Activated CD4-positive, CD25-positive, alpha-beta regulatory T cell treated with anti-CD3 and anti-CD28 coated beads, Interleukin-2, amount 50 U/mL, for 16 hours (primary cell): ENCODE measurements at places on chromosomes 1 and 21.
A peak's percentile ranks its signal among the peaks of the same experiment; 100 is the strongest.

- DNase-seq, result no peak
These were observed 55.5 kb downstream of the CLIC6 start for GRCh38 chr21:34724131-34724856.

DNA sequence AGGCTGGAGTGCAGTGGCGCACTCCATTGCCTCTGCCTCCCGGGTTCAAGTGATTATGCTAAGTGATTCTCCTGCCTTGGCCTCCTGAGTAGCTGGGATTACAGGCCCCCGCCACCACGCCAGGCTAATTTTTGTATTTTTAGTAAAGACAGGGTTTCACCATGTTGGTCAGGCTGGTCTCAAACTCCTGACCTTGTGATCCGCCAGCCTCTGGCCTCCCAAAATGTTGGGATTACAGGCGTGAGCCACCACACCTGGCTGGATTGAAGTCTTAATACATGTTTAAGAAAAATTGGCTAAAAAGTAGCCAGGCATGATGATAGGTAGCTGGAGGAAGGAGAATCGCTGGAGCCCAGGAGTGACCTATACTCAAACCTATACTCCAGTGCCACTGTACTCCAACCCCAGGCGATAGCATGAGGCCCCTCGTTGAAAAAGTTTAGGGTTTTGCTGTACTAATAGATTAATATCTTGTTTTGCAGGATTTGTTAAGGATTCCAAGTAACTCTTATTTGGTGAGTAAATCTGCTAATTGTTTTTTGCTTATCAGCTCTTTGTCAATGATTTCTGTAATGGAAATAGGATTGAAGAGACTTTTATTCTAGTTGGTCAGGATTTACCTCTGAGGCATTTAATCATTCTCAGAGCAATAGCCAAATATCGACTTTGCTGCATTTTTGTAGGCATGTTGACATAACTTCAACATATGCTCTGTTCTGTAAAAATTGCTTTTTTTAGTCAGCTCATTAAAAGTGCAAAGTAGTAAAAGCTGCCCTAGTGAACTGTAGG lies 2.0 kb downstream of the RCC1 start:
- DNase-seq, result no peak

DNA sequence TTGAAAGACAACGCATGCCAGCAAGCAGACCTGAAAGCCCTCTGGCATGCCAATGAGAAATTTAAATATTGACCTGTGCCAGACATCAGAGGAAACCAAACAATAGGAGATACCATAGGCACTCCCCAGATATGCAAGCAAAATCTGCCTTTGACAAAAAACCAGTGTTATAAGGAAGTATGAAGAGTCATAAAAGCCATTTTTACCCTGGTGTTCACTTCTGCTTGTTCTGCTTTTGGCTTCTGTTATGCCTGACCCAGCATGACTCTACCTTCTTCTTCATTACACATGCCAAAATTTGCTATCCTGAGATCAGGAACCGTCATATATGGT lies 26.4 kb downstream of the NPHS2 start:
- DNase-seq, result no peak

- DNase-seq, result no peak
These were observed 7.8 kb upstream of the HTR6 start for GRCh38 chr1:19656780-19657466.

DNA sequence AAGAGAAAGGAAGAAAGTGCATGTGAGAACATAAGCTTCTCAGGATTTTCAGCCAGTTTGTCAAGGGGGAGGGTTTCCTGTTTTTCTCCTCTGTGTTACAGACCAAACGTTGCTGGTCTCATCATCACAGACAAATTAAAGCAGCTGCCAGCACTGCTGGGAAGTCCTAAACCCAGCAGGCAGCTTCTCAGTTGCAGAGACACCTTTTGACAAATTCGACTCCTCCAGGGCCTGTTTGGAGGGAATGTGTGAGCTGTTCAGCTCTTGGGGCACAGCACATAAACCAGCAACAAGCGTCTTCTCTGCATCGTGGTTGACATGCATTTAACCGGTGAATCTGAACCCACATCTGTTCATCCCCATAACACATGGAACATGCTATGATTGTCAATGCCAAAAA lies 454.6 kb upstream of the RUNX1 start:
- no peak for DNase-seq

DNA sequence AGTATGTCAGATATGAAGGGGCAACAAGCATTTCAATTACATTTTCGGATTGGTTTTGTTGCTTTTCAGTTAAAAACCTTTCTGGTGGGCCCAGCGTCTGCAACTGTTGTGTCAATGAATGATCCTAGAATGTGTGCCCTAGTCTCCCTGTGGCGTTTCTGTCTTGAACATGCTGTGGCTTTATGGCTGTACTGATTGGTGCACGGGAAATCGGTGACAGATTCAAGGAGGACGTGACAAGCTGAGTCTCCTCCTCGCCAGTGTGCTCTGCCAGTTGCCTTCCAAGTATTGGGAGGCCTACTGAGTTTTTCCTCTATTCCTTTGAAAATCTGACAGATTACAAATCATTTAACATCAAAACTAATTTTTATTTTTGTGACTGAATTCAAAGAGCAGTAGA lies 127.6 kb downstream of the ZP4 start:
- no peak for DNase-seq

- no peak for DNase-seq
These were observed 692 bp downstream of the TARDBP start for GRCh38 chr1:11013160-11013531.

GRCh38 chr1:183914276-183914675 lies 109.4 kb downstream of the RGL1 start:
- no peak for DNase-seq

GRCh38 chr1:53732409-53732808 lies 6.6 kb downstream of the GLIS1 start:
- DNase-seq, result no peak

DNA sequence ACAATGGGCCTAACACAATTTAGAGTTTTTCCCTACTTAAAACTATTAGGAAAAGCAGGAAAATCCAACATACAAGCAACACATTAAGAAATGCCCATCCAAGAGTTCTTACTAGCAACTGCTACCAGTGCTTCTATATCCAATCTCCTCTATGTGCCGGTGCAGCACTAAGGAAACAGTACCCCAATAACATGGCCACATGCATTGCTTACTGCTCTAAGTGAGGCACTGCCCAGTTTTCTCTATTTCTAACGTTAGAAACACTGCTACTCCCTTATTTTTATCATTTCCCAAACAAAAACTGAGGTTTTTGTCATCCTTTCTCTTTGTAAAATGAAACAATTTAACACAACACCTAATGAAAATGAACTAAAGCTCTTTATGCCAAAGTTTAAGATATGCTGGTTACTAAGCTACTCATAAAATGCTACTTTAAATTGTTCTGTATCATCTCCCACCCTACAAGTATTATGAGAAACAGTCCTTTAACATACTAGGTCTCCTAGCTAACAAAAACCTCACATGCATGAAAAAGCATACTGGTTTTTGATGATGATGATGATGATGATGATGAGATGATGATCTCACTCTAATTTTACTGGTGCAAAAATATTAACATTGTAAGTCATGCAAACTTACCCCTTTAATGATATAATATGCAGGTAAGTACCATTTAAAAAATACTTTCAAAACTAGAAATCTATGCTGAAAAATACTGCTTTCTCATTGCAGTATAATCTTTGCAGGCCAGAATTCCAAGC lies 90.7 kb upstream of the TTC39A start:
- no peak for DNase-seq

- no peak for DNase-seq
These were observed 83.1 kb downstream of the PATJ start for GRCh38 chr1:61825393-61825792.

DNA sequence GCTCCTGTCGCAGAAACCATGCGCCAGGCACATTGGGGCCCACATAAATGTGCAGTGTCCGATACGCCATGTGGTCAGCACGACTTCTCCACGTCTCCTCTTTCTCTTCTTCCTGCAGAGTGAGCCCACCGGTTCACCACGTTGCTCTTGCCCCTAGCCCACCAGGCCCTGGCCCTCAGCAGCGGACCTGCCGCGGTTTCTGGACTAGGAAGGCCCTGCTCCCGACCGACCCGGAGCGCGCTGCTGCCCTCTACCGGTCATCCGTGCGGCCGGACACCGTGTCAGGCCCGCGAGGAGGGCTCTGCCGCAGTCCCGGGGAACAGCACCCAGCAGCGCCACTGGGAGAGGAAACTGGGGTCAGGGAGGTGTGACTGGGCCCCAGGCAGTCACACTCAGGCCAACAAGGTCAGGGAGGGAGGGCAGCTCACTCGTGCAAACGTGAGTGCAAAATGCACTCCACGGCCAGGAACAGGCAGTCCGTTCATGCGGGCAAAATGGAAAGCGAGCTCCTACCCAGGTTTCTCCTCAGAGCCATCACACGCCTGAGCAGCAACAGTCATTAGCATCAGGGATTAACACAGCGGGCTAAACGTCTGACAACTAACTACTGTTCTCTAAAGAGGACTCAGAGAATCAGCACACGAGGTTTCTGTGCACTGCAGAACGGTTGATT lies 13.7 kb downstream of the TLR5 start:
- DNase-seq, result peak; percentile 20

DNA sequence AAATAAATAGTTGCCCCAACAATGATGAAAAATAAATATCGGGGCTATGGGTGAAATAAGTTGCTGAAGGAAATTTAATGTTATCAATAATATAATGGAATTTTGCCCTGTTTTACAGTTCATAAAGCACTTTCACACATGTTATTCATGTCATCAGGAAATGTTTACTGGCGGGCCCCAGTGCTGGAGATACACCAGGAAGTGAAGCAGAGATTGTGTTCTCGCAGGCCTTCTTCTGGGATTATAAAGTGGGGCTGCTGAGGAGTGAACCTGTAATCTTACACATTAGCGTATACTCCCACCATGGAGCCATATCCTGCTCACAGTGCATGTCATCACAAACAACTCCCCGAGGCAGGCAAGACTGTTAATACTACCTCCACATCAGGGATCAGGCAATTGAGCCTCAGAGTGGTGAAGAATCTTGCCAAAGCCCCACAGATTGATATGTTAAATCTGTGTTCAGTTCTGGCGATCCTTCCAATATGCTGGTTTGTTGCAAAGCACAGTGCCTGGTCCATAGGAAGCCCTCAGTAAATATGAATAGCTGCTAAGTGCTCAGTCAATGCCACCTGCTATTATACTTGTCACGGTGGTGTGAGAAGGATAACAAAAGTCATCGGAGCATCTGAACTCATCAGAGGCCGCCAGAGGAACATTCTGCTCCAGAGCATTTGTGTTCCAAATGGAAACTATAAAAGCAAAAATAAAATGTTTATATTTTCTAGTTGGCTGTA lies 104.4 kb upstream of the UBE2U start:
- no peak for DNase-seq

GRCh38 chr21:23664193-23664694 lies 1943.0 kb downstream of the MRPL39 start:
- no peak for DNase-seq

GRCh38 chr1:224331326-224331725 lies 1.4 kb upstream of the NVL start:
- DNase-seq, result no peak

GRCh38 chr1:163170975-163171676 lies 31.6 kb downstream of the RGS5 start:
- no peak for DNase-seq

DNA sequence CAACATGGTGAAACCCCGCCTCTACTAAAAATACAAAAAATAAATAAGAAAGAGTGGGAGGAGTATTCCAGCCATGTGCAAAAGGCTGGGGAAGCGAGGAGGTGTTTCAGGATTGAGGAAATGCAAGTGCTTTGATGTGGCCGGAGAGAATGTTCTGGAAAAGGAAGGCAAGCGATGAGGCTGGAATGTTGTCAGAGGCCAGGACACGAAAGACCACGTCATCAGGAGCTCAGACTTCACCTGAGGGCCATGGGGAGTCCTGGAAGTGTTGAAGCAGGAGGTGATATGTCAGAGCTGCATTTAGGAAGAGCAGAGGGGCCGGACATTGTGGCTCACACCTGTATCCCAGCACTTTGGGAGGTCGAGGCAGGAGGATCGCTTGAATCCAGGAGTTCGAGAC lies 10.9 kb upstream of the THEMIS2 start:
- DNase-seq, result no peak

- DNase-seq, result no peak
These were observed 23.8 kb downstream of the SEC16B start for GRCh38 chr1:177945943-177946650.

DNA sequence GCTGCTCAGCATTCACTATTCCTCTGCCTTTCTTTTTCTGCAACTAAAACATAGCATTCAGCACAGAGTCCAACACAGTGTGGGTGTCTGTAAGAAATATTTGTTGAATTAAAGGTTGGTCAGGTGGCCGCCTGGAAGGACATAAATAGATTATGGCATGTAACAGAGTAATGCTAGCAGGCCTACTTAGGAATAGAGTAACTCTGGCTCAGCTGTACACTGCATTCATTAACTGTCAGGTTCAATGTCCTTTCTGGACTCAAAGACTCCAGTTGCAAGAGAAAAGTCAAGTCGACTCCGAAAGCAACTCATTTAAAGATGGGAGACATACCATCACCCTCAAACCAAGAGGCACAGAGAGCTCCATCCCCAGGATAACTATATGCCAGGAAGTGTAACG lies 116.0 kb downstream of the LMX1A start:
- no peak for DNase-seq

GRCh38 chr1:93013145-93014065 lies 52.1 kb upstream of the DIPK1A start:
- no peak for DNase-seq

DNA sequence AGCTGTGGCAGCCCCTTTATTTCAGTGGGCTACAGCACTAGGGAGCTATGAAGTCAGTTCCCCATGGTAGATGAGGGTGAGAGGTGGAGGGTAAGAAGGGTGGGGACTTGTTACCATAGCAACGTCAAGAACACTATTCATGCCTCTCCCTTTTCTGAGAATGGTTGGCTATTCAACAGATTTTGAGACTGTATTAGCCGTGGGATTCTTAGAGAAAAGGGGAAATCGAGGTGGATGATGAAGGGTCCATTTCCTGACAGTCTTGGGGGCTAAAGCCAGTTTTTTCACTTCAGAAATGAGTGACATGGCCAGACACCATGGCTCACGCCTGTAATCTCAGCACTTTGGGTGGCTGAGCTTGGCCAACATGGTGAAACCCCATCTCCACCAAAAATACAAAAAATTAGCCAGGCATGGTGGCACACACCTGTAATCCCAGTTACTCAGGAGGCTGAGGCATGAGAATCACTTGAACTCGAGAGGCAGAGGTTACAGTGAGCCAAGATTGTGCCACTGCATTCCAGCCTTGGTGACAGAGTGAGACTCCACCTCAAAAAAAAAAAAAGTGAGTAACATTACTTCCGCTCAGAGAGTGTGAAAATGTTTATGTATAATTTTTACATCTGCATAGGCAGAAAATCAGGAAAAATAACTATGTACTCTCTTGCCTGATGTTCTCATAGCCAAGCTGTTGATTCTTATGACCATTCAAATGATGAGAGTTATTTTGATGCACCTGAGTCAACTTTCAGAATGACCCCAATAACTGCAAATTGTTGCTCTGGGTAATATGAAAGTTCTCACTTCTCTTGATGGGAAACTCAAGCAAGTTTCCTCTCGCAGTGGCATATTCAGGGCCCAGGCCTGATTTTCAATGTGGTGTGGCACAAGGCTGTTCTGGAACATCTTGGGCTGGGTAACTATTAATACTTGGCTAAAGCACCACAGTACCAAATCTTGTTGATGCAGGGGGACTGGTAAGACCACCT lies 23.2 kb upstream of the RGSL1 start:
- DNase-seq, result no peak
